ENCODE measurements at places on chromosomes 7 and 10.

DNA sequence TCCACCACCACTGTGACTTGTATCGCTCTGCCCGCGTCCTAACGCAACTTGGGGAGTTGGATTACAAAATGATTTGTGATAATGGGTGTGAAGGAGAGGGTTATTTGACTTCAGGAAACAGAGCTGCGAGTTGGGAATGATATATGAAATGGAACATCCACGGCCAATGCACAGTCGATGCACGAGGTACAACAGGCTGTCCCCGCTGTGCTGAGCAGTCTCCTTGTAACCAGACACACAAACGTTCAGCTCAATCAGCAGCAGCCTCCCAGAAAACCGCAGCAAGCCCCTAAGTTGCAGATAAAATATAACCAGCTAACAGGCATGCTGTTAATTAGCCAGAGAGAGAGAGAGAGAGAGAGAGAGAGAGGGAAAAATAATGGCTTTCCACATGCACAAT, 332.7 kb upstream of the MGMT start:
- DNase-seq = no peak

DNA sequence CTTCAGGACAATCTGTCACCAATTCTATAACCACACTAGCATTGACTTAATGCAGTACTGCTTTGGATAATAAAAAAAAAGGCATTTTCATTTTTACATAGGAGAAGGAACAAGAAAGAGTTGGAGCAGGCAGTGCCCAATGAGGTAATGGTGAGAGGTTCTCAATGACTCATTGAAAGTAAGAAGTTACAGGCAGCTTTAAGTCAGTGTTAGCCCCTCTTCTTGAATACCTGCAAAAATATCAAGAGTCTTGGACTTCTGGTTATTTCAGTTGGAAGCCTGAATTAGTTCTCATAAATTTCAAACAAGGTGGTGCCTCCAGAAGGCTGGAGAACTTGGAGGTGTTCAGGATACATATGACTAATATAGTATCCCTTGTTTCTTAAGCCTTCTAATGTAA, 422.5 kb downstream of the HTR7 start:
- no peak for DNase-seq

DNA sequence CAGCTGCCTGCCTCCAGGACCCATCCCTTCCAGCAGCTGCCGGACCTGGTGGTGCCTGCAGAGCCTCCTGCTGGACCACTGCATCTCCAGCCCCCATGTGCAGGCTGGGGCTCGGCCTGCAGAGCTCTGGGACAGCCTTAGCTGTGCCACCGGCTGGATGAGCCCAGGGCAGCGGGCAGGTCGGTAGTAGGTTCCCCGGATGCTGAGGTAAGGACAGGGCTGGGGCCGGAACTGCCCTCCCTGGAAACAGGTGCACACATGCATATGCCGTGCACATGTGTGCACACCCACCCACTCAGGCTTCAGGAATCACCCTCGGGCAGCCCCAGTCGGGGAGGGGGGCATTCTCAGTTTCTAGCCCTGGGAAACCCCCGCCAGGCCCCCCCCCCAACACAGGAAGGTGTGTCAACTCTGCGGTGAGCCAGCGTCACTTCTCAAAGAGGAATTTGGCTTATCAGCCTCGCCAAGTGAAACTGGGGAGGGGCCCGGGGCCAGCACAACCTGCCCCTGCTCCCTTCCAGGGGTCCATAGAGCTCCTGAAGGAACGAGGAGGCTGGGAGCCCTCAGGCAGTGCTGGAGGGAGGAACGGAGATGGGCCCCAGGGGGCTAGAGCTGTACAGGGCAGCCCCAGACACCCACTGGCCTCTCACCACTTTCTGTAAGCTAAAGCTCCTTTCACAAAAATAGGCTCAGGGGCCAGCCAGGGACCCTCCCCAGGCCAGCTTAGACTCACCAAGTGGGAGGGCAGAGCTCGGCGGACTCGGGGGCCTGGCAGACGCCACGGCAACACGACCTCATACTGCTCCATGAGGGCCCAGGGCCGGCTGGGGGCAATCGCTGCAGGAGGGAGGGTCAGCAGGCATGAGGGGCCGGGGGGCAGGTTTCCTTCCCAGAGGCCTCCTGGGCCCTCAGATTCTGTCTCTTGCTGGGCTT, 1.7 kb downstream of the ADAM8 start:
- no peak for DNase-seq

GRCh38 chr10:99280472-99280871, 44.8 kb upstream of the HPSE2 start:
- no peak for DNase-seq

GRCh38 chr7:40276061-40276460, 141.3 kb downstream of the SUGCT start:
- DNase-seq = no peak

DNA sequence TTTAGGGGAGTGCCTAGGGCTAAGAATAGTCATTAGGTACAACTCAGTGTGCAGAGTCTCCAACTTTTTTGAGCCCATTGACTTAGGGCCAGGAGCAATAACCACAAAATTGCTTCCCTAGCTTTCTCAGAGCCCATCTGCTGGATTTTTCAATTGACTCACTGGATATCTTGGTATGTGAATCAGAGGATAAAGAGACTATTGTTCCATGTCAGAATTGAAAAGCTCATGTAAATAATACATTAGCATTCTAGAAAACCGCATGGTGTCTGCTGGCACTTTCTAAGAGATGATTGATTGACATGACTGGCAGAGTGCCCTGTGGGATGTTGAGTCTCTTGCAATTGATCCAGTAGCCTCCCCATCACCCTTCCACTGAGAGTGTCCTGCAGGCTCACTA, 246.2 kb downstream of the CCDC7 start:
- no peak for DNase-seq

DNA sequence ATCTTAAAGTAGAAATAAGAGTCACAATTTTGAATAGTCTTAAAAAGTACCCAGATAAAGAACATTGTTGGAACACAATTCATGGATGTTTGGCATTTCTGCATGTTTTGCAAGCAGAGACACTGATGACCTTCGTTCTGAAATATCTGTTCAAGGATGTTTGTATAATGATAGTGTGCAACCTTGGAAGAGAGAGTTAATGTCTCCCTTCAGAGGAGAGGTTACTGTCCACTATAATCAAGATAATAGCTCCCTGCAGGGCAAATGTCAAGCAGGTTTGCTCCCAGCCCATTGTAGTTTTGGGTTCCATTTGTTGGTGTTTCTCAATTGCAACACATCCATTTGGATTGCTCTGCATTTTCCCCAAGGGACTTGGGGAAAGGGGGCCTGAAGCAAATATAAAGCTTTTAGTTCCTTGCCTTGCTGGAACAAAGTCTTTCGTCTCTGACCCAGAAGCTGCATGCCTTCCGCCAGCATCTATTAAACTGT, 45.2 kb downstream of the COL1A2 start:
- DNase-seq = no peak

- DNase-seq = no peak
Measured at GRCh38 chr7:45085619-45086200, 3.1 kb downstream of the NACAD start.
